RCC 7860 (cell line): ENCODE measurements at places on chromosomes 7 and 10.

DNA sequence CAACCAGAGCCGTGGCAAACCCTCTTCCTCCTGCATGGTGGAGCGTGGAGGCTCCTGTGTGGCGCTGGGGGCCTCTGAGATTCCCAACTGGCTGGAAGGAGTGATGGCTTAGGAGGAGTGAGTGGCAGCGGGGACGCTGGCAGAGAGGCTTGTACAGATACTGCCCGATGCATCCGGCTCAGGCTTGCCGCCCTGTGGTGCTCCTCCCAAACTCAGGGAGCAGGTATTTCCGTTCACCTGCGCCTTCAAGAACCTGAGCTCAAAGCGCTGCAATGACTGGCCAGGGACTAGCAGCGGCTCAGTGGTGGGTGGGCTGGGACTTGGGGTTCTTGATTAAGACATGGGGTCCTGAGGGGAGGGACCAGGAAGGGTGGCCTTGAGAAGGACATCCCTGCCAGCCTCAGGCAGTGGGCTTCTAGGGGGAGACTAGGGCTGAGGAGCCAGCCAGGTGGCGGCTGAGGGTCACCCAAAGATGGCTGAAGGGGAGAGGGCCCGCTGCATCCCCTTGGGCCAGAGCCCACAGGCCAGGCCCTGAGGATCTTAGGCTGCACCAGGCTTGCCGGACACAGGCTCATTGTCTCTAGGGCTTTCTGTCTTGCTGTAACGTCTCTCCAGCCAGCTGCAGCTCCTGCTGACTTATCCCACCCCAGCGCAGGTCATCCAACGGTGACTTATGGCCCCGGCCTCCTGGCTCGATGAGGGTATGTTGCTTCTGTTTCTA, 3.2 kb downstream of the ZNF775 start:
- DNase-seq = no peak

DNA sequence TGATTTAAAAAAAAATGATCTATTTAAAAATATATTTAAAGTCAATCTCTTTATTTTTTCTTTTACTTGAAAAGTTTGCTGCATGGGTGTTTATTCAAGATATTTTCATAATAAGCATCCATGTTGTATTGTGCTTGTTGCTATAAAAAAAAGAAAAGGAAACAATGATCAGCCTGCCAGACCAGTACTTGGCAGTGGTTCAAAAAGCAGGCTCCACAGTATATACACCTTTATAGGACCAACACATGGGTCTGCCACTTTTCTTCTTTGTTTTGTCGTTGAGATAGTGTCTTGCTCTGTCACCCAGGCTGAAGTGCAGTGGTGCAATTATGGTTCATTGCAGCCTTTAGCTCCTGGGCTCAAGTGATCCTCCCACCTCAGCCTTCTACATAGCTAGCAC, 228.0 kb downstream of the TWIST1 start:
- no peak for DNase-seq

- no peak for DNase-seq
Observed at GRCh38 chr10:128398999-128399398, 272.8 kb upstream of the MKI67 start.

DNA sequence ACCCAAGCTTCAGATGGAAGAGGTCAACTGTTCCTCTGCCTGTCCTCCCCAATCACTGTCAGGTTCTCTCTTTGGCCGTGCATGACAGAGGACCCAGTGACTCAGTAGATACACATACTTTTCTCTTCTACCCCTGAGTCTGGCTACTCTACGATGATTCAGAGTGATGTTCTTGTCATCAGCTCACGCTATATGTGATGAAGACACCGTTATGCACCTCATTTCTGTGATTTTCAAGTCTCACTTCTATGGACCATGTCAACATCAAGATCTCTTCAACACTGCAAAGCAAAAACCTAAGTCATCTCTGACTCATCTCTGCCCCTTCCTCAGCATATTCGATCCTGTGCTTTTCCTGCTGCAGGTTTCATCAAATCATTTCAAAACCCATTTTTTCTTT, 76.6 kb upstream of the DGKI start:
- DNase-seq = peak; percentile 97

DNA sequence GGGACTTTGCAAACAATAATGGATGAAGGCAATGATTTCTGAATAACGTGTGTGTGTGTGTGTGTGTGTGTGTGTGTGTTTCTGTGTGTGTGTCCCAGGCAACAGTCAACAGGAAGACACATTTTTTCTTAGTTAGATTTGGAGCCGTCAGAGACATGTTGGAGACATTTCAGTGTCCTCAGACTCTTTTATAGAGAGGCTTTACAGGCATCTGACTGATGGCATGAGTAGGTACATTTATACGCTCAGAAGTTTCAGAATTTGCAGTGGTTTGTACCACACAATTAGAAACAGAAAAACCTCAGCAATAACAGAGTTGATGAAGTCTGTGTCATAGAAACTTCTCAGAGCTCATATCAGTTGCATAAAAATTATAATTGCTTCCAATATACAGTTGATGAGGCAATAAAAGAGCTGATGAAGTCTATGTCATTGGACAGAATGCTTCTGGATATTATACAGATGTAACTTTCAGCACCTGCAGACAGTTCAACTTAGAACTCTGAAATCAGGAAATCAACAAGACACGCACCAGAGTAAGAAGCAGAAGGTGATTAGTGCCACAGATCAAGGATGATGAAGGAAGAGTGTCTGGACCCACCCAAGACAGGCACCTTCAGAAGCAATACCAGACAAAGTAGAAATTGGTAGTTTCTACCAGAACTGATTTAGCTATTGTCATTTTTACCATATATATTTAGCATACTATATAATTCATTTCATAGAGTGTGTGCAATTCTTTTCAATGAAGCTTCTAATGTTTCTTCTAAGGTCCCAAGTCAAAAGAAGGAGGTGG, 104.5 kb upstream of the LYZL1 start:
- no peak for DNase-seq

GRCh38 chr7:747186-747585, 20.1 kb upstream of the PRKAR1B start:
- no peak for DNase-seq

- DNase-seq = no peak
Observed at GRCh38 chr10:59285848-59286247, 76.5 kb downstream of the FAM13C start.

DNA sequence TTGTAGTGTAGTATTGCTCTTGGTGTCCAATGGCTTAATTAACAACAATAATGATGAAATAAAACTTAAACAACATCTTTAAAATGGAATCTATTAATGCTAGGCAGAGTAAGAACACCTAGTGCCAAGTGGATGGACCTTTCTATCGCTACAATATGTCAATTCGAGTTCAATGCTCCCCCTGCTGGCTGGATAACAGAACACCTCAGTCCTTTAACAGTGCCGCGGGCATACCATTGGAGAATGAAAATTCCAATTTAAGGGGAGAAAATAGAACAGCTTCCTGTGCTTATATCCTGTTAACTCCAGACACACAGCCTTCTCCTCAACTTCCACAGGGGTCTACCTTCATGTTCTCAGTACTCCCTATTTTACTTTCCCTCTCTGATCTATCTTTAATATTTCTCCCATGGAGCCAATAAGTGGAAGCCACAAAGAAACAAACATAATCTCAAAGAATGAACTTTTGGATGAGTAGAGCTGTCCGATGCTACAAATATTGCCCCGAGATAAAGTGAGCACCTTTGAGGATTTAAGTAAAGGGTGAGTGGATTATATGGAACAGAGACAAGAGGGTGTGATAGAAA, 41.4 kb downstream of the COL1A2 start:
- DNase-seq = peak; percentile 68
